ENCODE measurements at places on chromosomes 7 and 10. TPM values are rescaled to one million over a fixed set of nuclear protein-coding genes. Genes with fewer than 3 reads are reported as not detected.
A peak's percentile ranks its signal among the peaks of the same experiment; 100 is the strongest.

SFTPA1 gene
- total RNA-seq, result not detected

FAM24A gene
- not detected for total RNA-seq

ITGB8 gene
- 4.9 TPM for total RNA-seq

NEUROD6 gene
- not detected for total RNA-seq

OR6V1 gene
- total RNA-seq, result not detected

CTNNA3 gene
- total RNA-seq, result 23.8 TPM

DNA sequence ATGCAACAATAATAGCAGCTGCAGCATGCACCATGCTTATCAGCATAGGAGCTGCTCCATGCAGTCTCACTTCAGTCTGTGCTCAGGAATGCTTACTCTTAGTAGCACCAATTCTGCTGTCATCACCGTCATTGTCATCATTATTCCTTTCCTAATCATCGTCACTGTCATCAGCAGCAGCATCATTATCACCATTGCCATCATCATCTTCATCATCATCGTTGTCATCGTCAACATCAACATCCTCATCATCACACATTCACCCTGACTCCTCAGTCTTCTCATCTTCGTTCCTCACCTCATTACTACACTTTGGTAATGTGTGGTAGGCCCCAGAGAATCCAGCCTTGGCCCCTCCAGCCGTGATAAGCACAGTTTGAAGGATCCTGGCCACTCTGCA lies 545.0 kb downstream of the TNS3 start:
- no peak for DNase-seq

DNA sequence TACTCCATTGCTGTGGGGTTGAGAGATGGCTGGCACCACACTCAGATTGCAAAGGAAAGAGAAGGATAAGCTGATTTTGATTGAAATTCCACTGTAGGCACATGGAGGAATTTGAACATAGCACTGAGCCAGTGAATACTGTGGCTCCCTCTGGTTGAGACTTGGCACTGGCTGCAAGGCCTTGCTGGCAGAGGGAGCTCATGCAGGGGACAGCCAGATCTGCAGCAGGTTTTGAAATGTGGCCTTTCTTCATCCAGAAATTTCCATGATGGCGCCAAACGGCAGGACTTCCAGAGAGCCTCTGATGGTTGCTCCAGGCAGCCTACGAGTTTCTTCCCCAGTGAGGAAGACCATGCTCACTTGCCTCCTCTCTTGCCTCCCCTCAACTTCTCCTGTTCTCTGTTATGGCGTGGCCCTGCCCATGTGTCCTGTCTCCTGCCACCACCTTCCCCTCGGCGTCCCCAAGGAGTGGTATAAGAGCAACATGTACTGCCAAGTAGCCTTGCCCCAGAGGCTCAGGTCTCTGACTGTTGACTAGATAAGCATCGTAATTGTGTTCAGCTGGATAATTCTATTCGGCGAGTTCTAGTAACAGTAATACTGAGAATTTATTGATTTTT lies 265.6 kb downstream of the CCDC3 start:
- no peak for DNase-seq

GRCh38 chr7:27822245-27822644 lies 82.3 kb downstream of the TAX1BP1 start:
- DNase-seq, result no peak

DNA sequence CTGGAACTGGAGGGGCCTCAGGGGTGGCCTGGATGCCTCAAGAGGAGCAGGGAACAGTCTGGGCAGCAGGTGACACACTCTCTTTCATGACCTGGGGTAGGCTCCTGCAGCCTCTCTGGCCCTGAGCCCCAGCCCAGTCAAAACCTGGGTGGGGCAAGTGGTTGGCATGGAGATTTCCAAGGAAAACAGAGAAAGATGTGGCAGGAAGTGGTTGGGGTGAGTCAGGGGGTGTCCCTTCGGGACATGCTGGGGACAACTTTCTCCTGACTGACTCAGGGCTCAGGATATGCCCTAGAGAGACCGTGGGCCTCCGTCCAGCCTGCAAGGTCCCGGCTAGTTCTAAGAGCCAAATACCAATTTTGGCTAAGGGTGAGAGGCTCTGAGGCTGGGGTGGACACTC lies 2.9 kb downstream of the AQP1 start:
- peak; percentile 82 for DNase-seq

DNA sequence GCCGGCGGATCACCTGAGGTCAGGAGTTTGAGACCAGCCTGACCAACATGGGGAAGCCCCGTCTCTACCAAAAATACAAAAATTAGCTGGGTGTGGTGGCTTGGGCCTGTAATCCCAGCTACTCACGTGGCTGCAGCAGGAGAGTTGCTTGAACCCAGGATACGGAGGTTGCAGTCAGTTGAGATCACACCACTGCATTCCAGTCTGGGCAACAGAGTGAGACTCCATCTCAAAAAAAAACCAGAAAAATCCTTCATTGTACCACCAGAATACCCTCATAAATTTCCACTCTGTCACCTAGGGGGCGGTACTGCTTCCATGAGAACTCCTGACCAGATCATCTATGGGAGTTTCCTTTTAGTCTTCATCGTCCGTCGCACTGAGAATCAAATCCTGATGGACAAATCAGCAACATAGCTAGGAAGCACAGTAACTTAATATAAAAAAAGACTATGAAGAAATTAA lies 225.8 kb upstream of the KLF14 start:
- no peak for DNase-seq

GRCh38 chr7:120837599-120837998 lies 20.3 kb downstream of the TSPAN12 start:
- DNase-seq, result no peak

- DNase-seq, result no peak
Observed at GRCh38 chr7:119967221-119967620, 305.8 kb upstream of the KCND2 start.

Data from right atrium auricular region (tissue), 2 donors.